ENCODE measurements at places on chromosomes 6 and 20.

DNA sequence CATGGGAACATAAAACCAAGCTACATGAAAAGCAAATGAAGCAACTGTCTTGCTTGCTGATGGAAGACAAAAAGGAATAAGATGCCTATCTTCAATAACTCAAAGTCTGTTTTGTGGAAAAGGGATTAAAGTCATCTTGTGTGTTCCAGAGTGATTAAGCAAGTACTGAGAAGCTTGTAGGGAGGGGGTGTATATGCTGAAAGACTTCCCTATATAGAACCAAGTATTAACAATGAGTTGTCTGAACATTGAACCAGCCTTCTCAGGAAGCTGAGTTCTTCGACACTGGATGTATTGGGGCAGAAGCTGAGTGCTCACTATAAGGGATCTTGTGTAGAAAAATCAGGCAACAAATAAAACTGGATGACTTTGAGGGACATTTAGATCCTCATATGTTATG lies 451.8 kb downstream of the CD83 start:
- DNase-seq = no peak

- DNase-seq = no peak
Measured at GRCh38 chr6:157123234-157123633, 200.1 kb downstream of the TMEM242 start.

DNA sequence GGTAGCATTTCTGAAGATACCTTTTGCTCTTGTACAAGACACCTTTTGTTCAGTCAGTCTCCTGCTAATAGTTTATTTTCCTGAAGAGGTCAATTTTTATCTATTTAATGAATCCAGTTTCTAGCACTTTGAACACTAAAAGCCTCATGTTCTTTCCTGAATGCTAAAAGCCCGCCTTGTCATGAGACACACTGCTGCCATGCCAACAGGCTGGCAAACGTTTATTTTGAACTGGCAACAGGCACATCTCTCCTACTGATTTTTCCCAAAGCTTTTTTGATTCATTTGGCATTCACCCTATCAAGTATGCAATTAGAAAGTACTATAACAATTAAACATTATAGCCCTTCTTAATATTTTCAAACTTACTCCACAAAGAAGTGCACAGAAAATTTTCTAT lies 421.2 kb upstream of the EYS start:
- DNase-seq = no peak

DNA sequence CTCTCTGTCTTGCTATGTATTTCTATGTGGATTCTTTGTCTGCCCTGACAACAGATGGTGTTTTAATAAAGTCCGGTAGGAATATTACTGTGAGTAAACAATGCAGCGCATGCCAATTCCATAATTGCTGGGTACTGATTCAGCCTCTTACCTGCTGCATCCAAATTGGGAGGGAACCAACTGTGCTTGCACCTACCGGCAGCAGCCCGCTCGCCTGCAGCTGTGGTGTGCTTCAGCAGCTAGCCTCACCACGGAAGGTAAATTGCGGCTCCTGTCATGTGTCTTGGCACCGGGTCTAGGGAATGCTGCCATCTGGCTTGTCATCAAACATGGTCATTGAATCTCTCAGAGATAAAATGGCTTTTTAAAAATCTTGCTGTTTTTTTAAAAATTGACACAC lies 704.8 kb upstream of the SLC35B3 start:
- no peak for DNase-seq

DNA sequence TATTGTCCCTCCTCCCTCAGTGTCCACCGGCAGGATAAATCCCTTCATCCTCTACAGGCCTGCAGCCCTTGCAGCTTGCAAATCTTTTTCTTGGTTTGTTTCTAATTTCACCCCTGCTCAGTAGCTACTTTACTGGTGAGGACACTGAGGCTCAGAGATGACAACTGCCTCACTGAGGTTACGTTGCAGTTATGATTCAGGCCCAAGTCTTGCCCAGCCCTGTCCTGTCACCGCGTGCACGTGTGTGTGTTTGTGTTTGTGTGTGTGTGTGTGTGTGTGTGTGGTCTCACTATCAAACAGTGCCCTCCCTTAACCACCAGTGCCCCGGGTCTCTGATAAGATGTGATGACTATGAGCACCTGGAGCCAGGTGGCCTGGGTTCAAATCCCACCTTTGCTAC lies 21.1 kb downstream of the FAM110A start:
- no peak for DNase-seq

DNA sequence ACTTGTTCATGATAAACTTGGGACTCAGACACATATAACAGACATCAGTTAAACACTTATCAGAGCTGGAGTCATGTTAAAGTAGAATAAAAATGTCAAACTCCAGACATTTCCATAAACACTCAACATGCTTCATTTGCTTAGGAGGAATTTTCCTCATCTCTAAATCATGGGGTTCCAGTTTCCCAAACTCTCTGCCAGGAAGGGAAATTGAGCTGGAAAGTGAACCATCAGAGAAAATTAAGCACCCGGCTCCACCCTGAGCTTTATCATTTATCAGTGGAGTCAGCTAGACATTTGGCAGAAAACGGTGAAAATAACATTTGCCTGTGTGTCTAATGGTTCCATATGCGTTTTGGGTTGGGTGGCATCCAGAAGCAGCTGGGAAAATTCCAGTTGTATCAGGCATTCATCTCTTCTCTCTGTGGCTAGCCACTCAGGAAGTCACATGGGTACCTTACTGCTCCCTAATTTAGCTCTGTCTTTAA lies 25.3 kb upstream of the ZNFX1 start:
- DNase-seq = no peak

DNA sequence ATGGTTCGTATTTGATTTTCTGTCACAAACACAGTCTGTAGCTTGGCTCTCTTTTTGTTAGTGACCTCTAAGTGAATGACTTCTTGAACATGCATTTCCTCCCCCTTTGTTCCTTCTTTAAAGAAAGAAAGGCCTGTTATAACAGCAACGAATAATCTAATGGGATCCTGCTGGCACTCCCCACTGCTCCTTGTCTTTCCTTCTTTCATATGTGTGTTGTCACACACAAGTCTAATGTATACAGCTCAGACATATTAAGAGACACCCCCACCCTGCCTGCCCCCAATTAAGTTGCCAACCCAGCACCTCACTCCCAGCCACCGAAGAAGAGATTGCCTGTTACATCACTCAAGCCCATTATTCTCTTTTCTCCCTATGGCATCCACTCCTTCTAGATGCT lies 4.9 kb upstream of the SAMD5 start:
- no peak for DNase-seq

DNA sequence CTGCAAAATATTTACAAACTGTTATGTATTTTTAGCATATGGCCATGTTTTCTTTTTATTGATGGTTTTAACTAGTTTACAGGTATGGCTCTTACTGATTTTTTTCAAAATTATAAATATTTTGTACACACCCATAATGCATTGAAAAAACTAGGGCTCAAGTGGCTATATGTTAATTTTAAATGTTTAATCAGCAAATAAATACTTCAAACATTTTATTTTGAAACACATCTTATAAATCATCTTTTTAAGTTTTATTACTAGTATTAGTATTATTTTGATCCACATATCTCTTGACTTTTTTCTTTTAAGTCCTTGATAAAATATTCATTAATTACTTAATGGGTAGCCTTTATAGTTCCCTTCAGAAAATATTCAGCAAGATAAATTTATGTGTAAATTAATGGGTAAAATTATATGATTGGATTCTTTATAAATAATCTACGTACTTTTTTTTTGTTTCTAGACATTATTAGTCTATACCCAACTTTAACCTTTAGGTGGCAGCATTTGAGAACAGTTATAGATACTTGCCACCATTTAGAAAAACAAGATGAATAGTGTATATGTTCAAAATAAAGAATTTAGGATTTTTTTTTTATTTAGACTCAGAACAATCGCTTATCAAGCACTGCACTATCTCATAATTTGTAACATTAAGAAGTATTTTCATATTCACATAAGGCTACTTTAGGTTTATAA lies 241.9 kb downstream of the ADGRB3 start:
- DNase-seq = no peak

DNA sequence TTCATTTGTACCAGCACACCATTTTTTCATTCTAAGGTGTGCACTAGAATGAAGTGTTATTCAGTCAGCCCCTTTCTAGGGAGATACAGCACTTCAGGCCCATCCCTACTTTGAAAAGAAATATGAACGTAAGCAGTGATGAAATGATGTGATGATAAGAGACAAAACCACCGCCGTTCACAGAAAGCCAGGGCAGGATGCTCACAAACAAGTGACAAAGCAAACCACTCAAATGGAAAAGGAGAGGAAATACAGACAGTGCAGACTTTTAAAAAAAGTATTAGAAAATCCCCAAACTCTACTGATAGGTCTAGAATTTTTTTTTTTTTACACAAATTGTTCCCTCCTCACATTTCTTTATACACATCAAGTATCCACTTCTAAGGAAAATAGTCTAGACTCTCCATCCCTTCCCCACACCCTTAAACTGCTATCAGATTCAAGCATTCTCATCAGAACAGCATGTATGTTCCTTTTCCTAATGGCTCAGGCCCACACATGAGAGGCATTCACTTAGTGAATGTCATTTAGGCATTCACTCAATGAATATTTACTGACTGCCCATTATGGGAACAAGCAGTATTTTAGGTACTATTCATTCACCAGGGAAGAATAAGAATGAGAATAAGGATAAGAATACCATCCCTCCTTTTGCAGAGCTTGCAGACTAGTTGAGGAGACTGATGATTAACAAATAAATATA lies 243.5 kb downstream of the GMPR start:
- DNase-seq = no peak

GRCh38 chr6:67986694-67987232 lies 648.3 kb upstream of the ADGRB3 start:
- DNase-seq = no peak

DNA sequence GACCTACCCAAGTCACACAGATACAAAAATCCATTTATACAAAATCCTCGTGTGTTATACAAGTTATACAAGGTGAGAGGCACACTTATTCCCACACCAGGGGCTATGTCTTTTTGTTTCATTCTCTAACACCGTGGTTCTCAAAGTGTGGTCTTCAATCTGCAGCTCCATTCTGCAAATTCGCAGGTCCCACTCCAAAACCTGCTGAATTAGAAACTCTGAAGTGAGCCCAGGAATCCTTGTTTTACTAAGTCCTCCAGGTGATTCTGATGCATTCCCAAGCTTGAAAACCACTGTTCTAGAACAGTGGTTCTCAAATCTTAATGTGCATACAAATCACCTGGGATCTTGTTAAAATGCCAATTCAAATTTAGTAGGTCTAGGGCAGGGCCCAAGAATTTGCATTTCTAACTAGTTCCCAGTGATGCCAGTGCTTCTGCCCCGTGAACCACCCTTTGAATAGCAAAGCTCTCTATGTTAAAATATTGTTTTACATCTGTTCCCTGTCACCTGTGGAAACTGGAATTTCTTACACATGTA lies 35.1 kb downstream of the LRFN2 start:
- DNase-seq = no peak

DNA sequence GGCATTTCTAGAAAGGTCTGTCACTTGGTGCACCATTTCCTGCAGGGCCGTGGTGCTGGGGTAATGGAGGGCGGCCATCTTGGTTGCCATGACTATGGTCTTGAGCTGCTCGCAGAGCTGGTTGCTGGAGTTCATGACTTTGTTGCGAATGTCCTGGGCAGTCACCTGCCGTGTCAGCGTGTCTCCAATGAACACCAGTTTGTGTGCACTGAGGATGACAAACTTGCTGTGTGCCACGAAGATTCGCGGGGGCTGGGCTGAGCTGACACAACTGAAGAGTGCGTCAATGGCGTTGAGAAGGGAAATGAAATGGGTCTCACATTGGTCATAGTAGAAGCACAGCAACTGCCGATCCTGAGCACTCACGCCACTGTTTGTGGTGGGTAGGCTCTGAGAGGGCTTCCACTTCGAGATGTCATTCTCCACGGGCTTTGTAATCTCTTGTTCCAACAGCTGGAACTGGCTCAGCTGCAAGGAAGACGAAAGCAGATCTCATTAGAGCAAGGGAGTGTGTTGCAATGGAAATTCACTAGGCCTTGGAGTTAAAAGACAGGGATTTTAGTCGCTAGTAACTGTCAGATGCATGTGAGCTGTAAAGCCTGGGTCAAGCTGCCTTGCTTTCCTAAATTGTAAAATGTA lies 47.1 kb downstream of the NEDD9 start:
- DNase-seq = no peak

DNA sequence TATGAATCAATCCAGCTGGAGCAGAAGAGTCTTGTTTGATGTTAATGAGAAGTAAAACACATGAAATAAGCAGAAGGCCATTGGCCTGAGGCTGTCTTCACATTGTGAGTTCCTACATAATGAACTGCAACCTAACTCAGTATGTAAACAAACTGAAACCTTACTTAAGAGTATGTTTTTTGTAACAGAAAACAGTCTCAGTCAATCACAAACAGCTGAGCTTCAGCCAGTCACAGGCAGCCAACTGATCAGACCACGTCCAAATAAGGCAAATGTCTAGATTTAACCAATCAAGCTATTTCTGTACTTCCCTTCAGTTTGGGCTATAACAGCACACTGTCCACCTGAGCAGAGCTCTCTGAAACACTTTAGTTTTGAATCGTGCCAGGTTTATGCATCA lies 234.7 kb downstream of the TRDN start:
- DNase-seq = no peak

DNA sequence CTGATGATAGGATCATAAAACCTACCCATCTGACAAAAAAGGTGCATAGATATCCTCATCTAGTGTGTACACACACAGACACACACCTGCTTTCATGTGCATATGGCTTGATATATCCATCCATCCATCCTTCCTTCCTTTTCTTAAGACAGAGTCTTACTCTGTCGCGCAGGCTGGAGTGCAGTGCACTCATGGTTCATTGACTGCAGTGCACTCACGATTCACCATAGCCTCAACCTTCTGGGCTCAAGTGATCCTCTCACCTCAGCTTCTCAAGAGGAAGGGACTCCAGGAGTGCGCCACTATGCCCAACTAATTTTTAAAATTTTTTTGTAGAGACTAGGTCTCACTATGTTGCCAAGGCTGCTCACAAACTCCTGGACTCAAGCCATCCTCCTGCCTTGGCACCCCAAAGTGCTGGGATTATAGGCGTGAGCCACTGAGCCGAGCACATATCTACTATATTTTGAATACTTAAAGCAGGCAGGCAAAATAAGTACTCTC lies 27.1 kb downstream of the ADNP start:
- no peak for DNase-seq

- no peak for DNase-seq
Measured at GRCh38 chr6:157245436-157245835, 77.9 kb downstream of the TMEM242 start.

DNA sequence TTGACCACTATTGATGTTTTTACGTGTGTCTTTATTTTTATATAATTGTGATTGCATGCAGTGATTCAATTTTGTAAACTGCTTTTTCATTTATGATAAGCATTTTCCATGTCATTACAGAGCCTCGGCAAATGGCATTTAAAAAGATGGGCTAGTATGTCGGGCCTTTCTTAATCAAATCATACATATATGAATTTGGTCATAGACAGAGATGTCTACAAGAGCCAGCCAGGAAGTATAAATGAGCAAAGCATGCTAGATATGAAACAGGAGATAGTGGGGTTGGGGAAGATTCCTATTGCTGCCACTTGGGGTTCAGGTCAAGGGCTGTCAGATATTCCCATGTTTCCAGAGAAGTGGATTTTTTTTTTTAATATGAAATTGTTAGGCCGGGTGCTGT lies 20.0 kb downstream of the KIF3B start:
- no peak for DNase-seq

- no peak for DNase-seq
Measured at GRCh38 chr6:41696788-41697187, 38.6 kb downstream of the TFEB start.

GRCh38 chr6:165920896-165921671 lies 246.6 kb downstream of the TBXT start:
- no peak for DNase-seq

Measured in thoracic aorta (tissue), 2 donors.